Stimulated activated memory B cell treated with anti-CD40 and anti-IgM and Interleukin-4, amounts not matched to agents 10 μg/mL and 1 μg/mL and 100 μg/mL, for 72 hours (primary cell): ENCODE measurements at places on chromosomes 12 and 14.

- no peak for ATAC-seq
Observed at GRCh38 chr14:69808919-69809808, 12.1 kb upstream of the SLC10A1 start.

- ATAC-seq, result no peak
Observed at GRCh38 chr12:88896958-88897357, 316.7 kb upstream of the KITLG start.

DNA sequence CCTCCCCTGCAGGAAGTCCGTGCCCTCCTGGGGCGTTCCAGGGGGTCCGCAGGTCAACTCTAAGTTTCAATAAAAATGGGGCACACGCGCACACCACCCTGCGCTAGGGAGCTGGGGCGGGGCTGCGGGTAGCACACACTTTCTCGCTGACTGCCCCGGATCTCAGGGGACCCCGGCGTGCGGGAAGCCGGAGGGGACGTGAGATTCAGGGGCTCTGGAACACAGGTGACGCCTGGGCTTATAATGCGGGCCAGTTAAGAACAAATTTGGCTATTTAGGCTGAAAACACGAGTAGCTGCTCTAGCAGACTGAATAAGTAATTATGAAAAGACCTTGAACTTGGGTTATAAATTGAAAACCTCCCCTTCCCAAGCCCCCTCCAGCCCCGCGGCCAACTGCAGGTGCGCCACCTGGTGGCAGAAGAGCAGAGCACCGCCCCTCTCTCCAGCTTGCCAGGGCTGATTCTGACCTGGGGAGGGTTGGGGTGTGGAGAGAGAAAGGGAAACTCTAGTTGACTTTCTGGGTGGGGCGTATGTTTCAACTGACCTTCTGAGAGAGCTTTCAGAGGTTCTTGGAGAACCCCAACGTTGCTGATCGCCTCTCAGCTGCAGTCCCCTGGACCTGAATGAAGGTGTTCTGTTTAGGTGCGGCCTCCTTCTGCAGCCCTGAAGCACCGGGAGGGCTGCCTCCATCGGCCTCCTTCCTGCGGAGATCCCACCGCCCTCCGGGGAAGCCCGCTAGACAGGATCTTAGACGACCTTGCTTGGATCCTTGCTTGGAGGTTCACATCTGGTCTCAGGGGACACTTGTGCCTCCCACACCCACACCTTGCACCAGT lies 118.4 kb upstream of the EVL start:
- ATAC-seq, result peak; percentile 71

DNA sequence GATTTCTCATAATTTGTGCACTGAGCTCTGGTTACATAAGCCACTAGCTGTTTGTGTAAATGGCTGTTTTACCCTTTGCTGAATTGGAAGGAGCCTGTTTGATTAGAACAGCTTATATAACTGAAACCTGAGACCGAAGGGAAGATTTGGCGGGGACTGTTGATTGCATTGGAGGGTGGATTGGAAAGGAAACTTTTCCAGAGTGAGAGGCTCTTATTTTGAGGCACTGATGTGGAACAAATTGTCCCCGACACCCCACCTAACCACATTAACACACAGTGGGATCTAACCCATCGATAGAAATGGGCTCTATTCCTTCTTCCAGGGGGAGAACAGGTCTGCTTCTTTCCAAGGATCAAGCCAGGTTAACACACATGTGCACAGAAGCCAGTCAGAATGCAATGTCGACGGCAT lies 51.7 kb downstream of the TMEM30B start:
- ATAC-seq, result no peak

DNA sequence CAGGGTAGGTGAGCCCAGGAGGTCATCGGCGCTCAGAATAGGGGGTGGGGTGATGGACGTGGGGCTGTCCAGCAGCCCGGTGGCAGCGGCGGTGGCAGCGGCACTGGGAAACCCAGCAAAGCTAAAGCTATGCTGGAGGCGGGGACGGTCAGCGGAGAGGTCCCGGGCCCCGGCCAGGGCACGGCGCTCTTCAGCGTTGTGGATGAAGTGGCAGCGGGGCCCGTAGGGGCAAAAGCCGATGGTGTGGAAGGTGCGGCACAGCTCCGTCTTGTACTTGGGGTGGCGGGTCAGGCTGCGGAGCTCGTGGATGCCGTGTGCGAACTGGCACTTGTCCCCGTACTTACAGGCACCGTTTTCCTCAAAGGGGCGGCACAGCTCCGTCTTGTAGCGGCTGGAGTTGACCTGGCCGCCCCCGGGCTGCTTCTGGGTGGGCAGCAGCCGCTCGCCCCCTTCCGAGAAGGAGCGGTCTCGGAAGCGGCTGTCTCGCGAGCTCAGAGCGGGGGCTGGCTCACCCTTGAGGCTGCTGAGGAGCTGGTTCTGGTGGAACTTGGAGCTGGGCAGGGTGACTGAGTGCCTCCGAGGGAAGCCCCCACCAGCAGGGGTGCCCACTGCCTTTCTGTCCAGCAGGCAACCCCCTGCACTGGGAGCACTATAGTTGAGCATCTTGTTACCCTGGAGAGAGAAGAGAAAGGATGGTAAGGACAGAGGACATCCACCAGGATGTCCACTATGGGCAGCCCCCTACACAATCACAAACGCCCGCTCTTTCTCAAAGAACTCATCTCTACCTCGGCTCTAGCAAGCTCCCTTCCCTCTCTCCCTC lies 2.8 kb downstream of the ZFP36L1 start:
- ATAC-seq, result no peak

DNA sequence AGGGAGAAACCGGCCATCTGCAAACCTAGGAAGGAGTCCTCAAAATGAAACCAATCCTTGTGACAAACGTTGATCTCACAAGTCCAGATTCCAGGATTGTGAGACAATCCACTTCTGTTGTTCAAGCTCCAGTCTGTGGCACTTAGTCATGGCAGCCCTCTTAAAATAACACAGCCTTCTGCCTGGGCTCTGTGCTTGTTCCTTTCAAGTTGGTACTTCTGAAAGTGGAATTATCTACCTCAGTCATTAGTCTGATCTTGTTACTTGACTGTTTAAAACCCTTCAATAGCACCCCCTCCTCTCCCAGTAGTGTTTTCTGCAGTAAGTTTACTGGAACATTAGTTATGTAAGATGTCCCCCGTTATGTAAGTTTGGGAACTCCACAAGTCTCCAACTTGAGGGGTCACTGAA lies 111.0 kb upstream of the HIF1A start:
- ATAC-seq, result no peak

- ATAC-seq, result no peak
Observed at GRCh38 chr12:104048162-104048561, 1.8 kb downstream of the GLT8D2 start.

- ATAC-seq, result no peak
Observed at GRCh38 chr14:41868396-41868795, 261.7 kb downstream of the LRFN5 start.

- no peak for ATAC-seq
Observed at GRCh38 chr14:86084097-86084496, 554.2 kb downstream of the FLRT2 start.

GRCh38 chr14:35471803-35472202 lies 62.2 kb upstream of the INSM2 start:
- no peak for ATAC-seq

- ATAC-seq, result no peak
Observed at GRCh38 chr12:34597548-34598351, 575.5 kb downstream of the ALG10 start.
